ENCODE measurements at places on chromosomes 11 and 22. TPM values are rescaled to one million over a fixed set of nuclear protein-coding genes. Genes with fewer than 3 reads are reported as not detected.

GSTT2B gene
- 0.21 TPM for total RNA-seq

ATP6V1E1 gene
- 66.7 TPM for total RNA-seq

CD3D gene
- 0.69 TPM for total RNA-seq

GRCh38 chr11:35237351-35237750 is 98.4 kb downstream of the CD44 start:
- H3K27me3 ChIP-seq = no peaks in the 10 kb centered on the region
- no peak for DNase-seq
- no peaks in the 10 kb centered on the region for H3K36me3 ChIP-seq
- no peak overlapping the region for H3K4me3 ChIP-seq

DNA sequence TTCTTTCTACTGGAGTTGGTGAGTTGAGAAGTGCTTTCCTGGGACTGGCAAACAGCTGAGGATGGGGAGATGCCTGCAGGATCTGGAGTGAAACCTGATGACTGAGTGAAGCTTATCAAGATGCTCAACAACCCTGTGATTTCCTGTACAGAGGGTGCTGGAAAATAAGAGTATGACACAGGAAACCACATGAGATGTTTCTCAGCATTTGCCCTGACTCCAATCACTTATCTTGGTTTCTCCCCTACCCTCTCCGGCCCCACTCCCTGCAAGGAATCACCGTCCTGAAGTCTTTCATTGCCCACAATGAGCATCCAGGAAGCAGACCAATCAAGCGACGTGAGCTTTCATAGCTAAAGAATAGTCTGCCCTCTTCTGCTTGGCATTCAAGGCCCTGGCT is at the start of gene MRGPRX2:
Gene MRGPRX2 (minus strand): TSS at position 89 of the 400 bp plus-strand sequence. CDS start 4,315 bp downstream, outside the sequence.
- no peaks in the 10 kb centered on the region for H3K4me1 ChIP-seq
- no peak within 1 kb of the TSS for H3K27ac ChIP-seq
- DNase-seq = no peak
- H3K4me3 ChIP-seq = no peak within 1 kb of the TSS

Data from GM12878 (cell line).